Naive thymus-derived CD8-positive, alpha-beta T cell (primary cell): ENCODE measurements at places on chromosomes 6 and 20.

- DNase-seq: no peak
Observed at GRCh38 chr6:31907158-31907813, 5.4 kb upstream of the ZBTB12 start.

DNA sequence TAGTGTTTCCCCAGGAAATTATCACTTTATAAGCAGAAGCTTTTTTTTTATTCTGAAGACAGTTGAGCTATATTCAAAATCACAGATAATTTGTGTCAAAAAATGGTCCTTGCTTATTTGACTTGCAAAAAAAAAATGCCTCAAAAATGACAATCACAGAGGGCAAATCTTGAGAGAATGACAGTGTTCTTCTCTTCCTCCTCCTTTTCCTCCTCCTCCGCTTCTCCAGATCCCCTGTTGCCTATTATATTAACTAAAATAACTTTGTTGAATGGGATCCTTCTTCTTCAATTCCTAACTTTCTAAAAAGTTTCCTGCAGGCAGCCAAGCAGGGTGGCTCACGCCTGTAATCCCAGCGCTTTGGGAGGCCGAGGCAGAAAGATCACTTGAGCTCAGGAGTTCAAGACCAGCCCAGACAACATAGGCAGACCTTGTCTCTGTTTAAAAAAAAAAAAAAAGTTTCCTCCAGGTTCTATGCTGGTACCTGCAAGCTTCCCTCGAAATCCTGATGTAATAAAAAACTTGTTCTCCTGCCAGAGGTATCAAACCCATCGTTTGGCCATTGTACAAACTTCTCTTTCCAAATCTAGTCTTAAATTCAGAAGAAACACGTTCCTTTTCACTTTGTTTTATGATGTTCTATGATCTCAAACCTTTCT is 128.6 kb downstream of the IPCEF1 start:
- no peak for DNase-seq

DNA sequence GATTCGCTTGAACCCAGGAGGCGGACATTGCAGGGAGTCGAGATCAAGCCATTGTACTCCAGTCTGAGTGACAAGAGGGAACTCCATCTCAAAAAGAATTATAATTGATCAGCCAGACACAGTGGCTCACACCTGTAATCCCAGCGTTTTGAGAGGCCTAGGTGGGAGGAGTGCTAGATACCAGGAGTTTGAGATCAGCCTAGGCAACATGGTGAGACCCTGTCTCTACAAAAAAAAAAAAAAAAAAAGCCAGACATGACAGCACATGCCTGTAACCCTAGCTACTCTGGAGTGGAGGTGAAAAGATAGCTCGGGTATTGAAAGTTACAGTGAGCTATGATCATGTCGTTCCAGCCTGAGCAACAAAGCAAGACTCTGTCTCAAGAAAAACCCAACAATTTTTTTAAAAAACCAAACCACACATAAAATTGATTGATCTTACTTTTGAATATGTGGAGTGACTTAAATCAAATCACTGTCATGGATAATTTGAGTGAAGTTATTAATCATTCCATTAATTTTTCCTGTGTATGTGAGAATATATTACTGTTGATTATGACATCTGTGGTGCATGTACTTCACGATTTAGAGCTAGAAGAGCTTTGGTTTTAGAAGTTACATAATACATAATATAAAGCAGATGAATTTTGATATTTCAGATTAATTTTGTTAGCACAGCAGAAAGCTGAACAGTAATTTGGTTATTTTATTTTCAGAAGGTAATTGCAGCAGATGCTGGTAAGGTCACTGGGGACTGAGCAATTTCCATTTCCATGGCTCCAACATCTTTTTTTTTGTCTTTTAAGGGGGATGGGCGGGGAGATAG is 34.4 kb downstream of the NCOA7 start:
- no peak for DNase-seq

- DNase-seq: no peak
Observed at GRCh38 chr6:38269461-38270172, 370.1 kb downstream of the BTBD9 start.

- DNase-seq: peak; percentile 29
Observed at GRCh38 chr6:144697369-144697760, 412.2 kb downstream of the UTRN start.

- no peak for DNase-seq
Observed at GRCh38 chr20:22324505-22324904, 259.9 kb downstream of the FOXA2 start.

GRCh38 chr6:165566088-165566828 is 96.8 kb downstream of the PDE10A start:
- no peak for DNase-seq
